ENCODE measurements at places on chromosomes 5 and 9.

GRCh38 chr9:119283078-119283794, 86.0 kb downstream of the BRINP1 start:
- DNase-seq = no peak

- DNase-seq = no peak
Measured at GRCh38 chr9:116191576-116192415, 38.2 kb downstream of the PAPPA start.

- no peak for DNase-seq
Measured at GRCh38 chr5:66553916-66554575, 42.1 kb upstream of the MAST4 start.

DNA sequence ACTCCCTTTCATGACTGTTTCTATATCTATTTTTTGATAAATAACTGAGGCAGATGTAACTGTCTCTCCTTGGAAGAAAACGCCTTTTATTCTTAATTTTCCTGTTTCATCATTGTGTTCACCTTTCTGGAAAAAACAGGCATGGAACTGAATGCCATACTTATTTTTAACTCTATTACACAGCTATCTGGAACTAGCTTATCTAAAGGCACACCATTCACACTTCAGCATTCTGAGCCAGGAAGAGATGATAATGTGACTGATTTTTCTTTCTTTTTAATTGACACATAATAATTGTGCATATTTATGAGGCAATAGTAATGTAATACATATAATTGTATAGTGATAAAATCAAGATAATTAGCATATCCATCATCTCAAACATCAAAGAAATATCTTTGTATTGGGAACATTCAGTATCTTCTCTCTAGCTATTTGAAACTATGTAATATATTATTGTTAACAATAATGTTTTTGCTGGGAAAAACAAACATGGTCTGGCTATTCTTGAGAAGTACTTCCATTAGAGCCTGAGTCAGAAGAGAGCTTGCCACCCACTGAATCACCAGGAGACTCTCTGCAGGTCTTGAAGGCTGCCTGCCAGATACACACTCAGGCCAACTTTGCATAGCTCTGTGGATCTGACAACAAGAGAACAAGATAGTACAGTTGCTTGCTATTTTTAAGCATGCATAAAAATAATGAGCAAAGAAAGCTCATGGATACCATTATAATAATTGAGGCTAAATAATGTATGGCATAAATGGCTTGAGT, 501.0 kb upstream of the EDIL3 start:
- no peak for DNase-seq

DNA sequence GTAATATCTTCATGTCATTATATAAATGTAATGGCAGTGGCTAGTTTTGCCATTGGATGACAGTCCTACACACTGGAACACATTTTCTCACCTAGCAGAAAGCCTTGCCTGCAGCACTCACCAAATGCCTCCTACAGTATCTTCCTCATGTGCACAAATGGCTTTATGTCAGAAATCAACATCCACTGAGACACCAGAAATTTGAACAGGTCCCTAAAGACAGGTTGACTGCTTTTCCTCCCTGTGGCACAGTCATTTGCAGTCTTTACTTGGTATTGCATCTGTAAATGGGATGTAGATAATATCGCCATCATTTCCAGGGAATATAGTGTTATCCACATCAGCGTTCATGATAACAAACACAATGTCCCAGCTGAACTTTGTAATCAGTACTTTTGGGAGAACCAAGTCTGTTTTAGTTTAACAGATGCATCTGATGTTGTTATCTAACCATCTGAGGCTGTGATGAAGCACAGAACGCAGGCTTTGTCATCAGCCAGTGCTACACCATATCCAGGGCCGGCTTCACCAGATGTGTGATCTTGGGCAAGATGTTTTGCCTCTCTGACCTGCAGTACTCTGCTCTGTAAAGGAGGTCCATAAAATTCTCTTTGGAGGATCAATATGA, 83.9 kb upstream of the TAS2R1 start:
- DNase-seq = no peak

GRCh38 chr9:133701981-133702797, 36.0 kb downstream of the SARDH start:
- DNase-seq = peak; percentile 41

GRCh38 chr9:17942498-17942897, 363.6 kb downstream of the SH3GL2 start:
- DNase-seq = no peak

DNA sequence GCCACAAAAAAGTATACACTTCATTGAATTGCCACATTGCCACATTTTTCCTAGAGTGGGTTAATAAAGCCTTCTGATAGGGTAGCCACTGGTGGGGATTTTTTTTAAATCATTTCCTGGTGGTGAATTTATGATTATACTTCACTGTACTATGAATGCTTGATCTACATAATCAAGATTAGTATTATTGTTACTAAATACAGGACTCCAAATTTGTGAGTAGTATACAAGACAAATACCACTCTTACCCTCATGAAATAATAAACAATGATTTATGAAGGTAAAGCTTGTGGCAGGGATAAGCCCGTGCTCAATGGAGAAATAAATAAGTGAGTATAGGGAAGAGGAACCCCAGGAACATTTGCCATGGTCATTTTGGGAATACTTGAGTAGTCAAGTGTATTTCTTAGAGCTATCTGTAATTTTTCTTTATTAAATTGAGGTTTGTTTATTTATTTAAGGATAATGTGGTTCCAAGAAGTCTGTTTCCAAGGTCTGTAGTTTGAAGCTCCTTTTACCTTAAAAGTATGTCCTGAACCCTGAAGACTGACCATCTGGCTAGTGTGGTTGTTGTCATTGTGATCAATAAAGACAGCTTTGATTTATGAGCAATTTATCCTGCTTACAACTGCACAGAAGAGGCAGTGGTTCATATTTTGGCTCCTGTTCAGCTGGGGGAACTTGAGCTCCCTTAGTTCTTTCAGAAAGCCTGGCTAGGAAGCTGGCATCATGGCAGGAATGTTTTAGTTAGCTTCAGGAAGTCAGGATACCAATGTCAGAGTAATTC, 118.6 kb downstream of the ZSWIM6 start:
- DNase-seq = no peak

DNA sequence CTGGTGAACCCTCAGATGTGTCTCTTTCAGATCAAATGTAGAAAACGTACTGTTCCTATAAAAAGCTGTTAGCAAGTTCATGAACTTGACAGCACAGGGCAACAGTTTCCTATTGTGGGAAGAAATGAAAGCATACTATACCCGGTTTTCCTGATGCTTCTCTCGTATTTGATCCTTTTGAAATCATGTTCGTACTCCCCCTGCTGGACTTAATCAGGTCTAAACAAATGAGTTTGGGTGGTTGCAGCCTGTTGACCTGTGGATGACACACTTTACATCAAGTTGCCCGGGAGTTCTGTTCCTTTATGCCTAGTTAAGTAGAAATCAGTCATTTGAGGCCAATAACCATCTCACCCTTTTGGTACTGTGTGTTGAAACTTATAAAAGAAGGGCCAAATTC, 1992.3 kb downstream of the MAT2B start:
- DNase-seq = no peak

DNA sequence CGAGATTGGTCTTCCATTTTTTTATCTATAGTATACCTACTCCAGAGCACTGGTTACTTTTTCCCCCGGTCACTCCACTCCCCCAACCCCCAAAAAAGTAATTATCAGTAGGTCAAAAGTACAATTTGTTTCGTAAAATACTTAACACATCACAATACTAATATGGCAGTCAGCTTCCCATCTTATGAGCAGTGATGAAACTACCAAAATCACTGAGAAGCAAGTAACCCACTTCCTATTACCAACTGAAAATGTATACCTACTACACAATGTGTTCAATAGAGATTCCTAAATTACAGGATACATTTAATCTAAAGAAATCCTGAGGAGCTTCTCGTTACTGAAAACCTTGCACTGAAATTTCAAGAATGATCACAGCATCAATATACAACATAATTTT, 1.9 kb downstream of the CERT1 start:
- DNase-seq = no peak

DNA sequence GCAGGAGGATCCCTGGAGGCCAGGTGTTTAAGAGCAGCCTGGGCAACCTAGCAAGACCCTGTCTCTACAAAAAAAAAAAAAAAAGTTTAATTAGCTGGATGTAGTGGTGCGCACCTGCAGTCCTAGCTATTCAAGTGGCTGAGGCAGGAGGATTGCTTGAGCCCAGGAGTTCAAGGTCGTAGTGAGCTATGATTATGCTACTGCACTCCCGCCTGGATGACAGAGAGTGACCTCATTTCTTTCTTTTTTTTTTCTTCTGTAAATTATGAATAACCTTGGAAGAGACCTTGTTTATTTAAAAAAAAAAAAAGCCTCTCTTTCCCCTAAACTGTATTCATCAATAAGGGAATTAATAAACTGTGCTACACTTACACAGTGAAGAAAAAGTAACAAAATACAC, 43.6 kb upstream of the SLC30A5 start:
- no peak for DNase-seq

GRCh38 chr5:169653091-169653490, 16.0 kb downstream of the DOCK2 start:
- DNase-seq = no peak
